ENCODE measurements at places on chromosomes 11 and 22.

DNA sequence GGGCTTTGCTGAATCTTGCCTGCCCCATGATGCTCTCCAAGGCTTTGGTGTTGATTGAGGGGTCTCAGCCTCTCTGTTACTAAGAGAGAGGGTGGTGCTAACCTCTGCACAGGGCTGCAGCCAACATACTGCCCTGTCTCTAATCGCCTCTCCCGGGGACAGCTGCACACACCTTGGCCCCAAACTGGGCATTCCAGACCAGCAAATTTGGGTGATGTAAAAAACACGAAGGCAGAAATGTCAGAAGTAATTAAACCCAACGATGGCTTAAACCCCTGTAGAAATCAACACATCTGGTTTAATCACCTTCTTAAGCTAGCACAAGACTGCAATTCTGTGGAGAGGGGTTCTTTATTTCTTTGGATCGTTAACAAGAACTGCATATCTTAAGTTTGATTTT lies 116.5 kb downstream of the FEZ1 start:
- DNase-seq, result no peak

DNA sequence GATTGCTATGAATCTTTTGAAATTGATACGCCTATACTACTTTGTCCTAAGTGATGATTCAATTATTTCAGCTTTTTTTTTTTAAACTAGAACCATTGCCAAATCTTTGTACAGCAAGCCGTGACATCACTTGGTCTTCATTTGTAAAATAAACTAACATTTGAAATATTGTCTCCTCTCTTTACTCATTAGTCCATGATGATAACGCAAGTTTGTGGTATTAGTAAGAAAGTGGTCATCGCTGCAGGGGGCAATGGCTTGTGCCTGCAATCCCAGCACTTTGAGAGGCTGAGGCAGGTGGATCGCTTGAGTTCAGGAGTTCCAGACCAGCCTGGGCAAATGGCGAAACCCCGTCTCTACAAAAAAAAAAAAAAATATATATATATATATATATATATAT lies 12.9 kb upstream of the ARHGAP42 start:
- DNase-seq, result no peak

GRCh38 chr11:65720211-65720934 lies at the start of gene RNASEH2C:
RNASEH2C (minus strand) TSS chr11:65720798; CDS start chr11:65720758, 40 bp downstream.
- peak; percentile 61 for DNase-seq

GRCh38 chr11:11814614-11815452 lies 26.9 kb upstream of the USP47 start:
- DNase-seq, result no peak

DNA sequence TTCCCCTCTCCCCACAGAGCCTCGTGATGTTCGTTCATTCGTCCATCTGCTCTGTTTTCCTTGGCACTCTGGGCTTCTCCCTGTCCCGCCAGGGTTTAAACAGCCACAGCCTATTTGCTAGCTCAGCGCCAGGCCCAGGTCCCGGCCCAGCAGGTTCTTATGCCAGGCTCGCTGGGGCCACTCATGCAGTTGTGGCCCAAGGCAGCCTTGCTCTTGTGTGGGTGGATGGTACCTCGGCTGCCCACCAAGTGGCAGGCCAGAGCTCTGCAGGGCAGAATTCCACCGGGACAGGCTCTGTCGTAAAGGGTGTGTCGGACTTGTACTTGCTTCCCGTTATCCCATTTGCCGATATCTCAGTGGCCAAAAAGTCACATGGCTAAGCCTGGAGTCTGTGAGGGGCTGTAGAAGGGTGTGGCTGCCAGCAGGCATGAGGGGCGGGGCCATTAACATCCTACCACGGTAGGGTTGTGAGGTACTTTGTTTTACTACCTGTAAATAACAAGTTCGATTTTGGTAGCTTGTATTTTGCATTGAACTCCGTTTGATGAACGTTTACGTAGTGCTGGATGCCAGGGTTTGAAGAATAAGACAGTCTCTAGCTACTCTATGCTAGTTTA lies 7.9 kb downstream of the FAM118A start:
- DNase-seq, result no peak

DNA sequence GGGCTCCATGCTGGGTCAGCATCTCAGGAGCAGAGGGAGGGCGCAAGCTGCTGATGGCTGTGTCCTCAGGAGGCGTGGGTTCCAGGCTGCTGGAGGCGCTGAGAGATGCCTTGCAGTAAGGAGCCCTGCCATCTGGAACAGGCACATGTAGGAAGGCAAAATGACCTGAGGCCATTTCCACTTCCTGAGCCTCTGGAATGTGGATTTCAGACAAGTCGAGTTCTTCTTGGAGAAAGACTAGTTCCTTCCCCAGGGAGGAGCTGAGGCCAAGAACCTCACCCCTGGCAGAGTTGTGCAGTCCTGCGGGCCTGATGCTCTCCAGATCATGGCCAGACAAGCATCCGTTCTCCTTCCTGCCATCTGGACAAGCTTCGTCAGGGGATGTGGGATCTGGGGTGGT lies 19.3 kb downstream of the HPS4 start:
- no peak for DNase-seq

DNA sequence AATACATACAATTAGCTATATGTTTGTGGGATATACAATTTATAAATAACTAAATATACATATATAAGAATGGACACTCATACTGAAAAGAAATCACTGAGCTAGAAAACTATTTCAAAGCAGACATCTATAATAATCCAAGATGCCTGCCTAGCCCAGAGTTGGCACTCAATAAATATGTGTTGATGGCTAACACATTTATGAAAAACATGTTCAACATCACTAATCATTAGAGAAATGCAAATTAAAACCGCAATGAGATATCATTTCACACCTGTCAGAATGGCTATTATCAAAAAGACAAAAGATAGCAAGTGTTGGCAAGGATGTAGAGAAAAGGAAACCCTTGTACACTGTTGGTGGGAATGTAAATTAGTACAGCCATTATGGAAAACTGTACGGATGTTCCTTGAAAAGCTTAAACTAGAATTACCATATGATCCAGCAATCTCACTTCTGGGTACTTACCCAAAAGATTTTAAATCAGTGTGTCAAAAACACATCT lies 29.8 kb downstream of the POU2AF1 start:
- DNase-seq, result no peak

All from smooth muscle cell of the brain vasculature (primary cell).